Osteoblast (primary cell): ENCODE measurements at places on chromosomes 7 and 10.

DNA sequence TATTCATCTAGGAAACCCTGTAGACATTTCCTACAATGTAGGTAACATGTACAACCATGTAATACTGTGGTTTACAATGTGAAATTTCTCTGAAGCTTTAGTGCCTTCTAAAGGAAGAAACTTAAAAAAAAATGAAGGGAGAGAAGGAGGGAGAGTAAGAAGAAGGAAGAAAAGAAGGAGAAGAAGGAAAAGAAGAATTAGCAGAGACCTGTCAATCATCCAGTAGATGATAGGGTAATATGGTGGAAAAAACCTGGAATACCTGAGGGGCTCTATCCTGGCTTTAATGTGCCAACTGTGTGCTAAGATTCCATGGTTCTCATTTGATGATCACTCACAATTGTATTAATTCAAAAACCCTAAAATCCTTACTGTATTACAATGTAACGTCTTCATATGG, 2.6 kb upstream of the LRRN3 start:
- no peak for DNase-seq

DNA sequence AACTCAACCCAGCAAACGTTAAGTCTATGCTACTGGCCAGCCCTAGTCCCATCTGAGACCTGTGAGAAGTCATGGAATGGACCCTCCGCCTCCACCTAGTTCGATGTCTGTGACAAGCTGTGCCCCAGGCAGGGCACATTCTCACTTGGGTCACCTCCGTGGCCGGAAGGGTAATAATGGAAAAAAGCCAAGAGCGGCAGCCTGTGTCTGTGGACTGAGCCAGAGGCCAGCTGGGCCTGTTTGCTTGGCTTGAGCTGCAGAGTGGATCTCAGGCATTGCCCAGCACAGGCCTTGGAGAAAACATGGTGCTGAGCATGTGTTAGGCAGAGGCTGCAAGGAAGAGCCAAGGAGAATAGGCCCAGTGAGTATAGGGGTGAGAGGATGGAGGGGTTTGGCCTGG, 97.8 kb downstream of the GALNT17 start:
- DNase-seq, result no peak

DNA sequence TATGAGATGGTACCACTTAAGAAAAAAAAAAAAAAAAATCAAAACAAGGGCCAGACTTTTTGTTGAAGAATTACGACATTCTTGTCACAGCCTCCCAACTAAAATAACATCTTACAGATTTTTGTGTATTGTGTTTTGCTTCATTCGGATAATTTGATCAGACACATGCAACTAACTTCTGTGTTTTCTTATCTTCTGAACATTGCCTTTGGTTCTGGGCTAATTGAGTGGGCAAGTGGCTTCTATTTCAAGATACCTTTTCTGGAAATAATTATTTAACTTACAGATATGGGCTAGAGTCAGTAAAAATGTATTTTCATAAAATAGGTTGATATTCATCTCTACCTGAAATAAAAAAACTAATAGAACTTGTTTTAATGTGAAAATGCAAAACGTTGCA, 165.1 kb downstream of the ANKRD7 start:
- DNase-seq, result no peak

GRCh38 chr10:3764626-3765112, 20.3 kb downstream of the KLF6 start:
- DNase-seq, result no peak

DNA sequence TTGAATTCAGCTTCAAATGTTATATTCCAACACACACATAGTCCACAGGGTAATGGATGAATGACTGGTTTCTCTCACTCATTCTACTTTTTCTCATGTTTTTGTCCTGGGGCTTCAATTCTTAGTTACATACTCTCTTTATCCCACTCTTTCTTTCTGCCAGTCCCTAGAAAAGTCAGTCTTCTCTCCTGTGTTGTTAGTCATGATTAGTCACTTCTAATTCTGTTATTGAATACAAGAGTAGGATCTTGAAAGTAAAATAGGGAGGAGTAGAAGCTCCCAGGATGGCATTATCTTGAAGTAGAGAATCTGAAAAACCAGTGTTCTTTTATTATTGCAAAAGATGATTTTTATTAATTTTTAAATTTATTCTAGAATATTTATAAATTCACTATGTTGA, 45.5 kb upstream of the CALCR start:
- no peak for DNase-seq

- DNase-seq, result no peak
Observed at GRCh38 chr10:32680803-32681557, 235.0 kb downstream of the CCDC7 start.

DNA sequence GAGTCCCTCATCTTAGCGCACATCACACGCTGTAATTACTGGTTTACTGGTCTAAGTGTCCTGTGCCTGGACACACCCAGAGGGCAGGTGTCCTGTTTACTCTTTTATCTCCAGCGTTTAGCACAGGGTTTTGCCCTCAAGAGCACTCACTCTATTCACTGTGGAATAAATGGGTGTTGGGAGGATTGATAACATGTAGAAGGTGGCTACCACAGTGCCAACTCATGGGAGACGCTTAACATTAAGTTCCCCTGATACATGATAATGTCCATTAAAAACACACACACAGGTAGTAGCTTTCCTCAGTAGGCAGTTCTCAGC, 96.1 kb upstream of the EFCAB10 start:
- no peak for DNase-seq

GRCh38 chr7:100437150-100438100, 1.1 kb upstream of the PPP1R35 start:
- no peak for DNase-seq
